Epithelial cell of proximal tubule (primary cell): ENCODE measurements at places on chromosomes 12 and 14. TPM values are rescaled to one million over a fixed set of nuclear protein-coding genes. Genes with fewer than 3 reads are reported as not detected.

Gene ACVRL1
- total RNA-seq: 2.4 and 3.6 TPM in 2 replicates

Gene ACSS3
- 2.5 and 3.4 TPM in 2 replicates for total RNA-seq

Gene STAC3
- total RNA-seq: not detected in 2 replicates

Gene REP15
- 3.6 TPM in 1 of 2 replicates, not detected in the other for total RNA-seq

Gene SLC16A7
- total RNA-seq: 2.4 and 9.3 TPM in 2 replicates

Gene LRRK2
- 0.43 and 0.52 TPM in 2 replicates for total RNA-seq

Gene RPS29
- total RNA-seq: 13,231 and 17,621 TPM in 2 replicates

Gene TAS2R14
- 0.06 and 0.72 TPM in 2 replicates for total RNA-seq

Gene GPATCH2L
- total RNA-seq: 25.4 and 44.2 TPM in 2 replicates

Gene CLEC1B
- not detected in 2 replicates for total RNA-seq

Gene GLT1D1
- total RNA-seq: 0.14 and 0.46 TPM in 2 replicates

Gene SERPINA6
- 0.81 and 1.4 TPM in 2 replicates for total RNA-seq

Gene KLRF1
- total RNA-seq: not detected in 2 replicates

Gene PRIM1
- 19.1 and 32.2 TPM in 2 replicates for total RNA-seq

Gene FAM186B
- total RNA-seq: 0.07 TPM in 1 of 2 replicates, not detected in the other

Gene GYS2
- total RNA-seq: not detected in 2 replicates

Gene ARHGDIB
- total RNA-seq: 23.9 and 41.6 TPM in 2 replicates

Gene DTX3
- total RNA-seq: 8.0 and 8.1 TPM in 2 replicates

Gene TRAF3
- 18.9 and 21.9 TPM in 2 replicates for total RNA-seq

Gene PTPRB
- total RNA-seq: 1.6 and 2.5 TPM in 2 replicates

Gene SLCO1B1
- total RNA-seq: not detected in 2 replicates

Gene NINJ2
- 1.1 TPM in 1 of 2 replicates, not detected in the other for total RNA-seq

Gene LDHB
- total RNA-seq: 1,091 and 1,244 TPM in 2 replicates

Gene SCNN1A
- 15.6 and 52.2 TPM in 2 replicates for total RNA-seq

Gene CPNE6
- total RNA-seq: not detected in 2 replicates
